Stimulated activated CD4-positive, alpha-beta T cell treated with anti-CD3 and anti-CD28 coated beads, Interleukin-4, amount 100 ng/mL, for 24 hours (primary cell): ENCODE measurements at places on chromosomes 4 and X.

GRCh38 chrX:74249963-74250362 lies 54.0 kb upstream of the ZCCHC13 start:
- no peak for DNase-seq

- DNase-seq, result no peak
These were observed 17.8 kb downstream of the SRD5A3 start for GRCh38 chr4:55363691-55364351.

- DNase-seq, result no peak
These were observed 26.7 kb downstream of the PDS5A start for GRCh38 chr4:39950861-39951481.

DNA sequence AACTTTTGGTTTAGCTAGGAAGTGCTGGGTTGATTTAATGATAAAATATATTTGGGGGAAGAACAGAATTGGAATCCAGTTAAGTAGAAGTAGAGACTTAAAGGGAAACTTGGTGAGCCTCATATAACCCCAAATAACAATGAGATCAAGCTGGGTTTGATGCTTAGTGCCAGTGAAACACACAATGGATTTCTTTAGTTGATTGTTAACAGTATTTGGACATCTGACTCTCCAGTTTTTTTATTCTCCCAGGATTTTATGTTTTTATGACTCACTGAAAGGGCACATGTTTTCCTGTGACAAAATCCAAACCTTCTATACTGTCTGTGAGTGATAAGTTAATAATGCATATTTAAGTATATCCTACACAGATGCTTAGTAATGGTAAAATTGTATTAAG lies 2.7 kb upstream of the NEUROG2 start:
- no peak for DNase-seq

DNA sequence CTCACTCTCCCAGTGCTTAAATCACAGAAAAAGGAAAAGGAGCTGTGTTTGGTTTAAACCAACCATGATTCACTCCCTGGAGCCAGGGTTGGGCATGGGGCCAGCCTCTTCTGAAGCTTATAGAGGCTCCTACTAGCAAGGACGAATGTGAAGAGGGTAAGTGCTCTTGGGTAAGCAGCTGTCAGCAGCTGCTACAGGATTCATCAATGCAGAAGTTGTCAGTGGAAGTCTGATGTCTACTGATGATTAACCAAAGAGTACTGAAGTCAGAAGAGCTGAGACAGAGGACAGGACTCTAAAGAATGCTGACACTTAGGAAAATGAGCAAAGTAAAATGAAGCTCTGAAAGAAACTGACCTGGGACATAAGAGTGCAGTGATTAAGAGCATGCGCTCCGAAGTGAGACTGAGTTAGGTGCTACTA lies 32.7 kb upstream of the JADE1 start:
- no peak for DNase-seq

- no peak for DNase-seq
These were observed 278.3 kb downstream of the PCDH18 start for GRCh38 chr4:137253949-137254348.

- no peak for DNase-seq
These were observed 161.0 kb downstream of the PPP1R2C start for GRCh38 chrX:42616981-42617380.

- no peak for DNase-seq
These were observed 36.2 kb upstream of the ARHGEF6 start for GRCh38 chrX:136816975-136817374.

DNA sequence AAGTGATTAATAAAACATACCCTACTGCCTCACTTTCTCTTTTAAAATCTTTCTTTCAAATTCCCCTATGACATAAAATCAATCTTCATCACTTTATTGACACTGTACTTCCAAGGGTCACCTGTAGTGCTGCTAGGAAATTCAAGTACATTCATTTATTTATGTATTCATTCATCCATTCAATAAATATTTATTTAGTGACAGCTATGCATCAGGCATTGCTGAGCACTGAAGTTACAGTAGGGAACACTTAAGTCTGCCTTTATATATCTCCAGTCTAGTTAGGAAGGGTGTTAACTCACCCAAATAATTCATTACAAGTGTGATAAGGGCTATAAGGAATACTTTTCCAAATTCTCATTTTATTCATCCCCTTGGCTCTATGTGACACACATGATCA lies 2.3 kb downstream of the SYTL5 start:
- DNase-seq, result no peak

DNA sequence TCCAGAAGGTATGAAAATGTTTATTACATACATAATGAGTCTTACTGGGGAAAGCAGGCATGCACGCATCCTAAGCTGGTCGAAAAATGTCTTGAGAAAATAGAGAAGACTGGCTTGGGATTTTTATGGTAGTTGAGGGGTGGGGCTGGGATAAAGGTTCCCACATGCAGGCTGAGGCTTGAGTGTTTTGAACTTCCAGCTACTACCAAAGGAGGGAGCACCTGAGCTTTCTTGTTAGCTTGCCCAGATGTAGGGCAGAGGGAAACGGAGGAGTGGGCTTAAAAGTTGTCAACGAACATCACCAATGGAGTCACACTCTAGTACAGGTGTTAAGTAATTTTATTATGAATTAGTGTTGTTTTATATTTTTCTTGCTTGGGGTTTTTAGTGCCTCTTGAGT lies 39.6 kb upstream of the SRPX start:
- no peak for DNase-seq

DNA sequence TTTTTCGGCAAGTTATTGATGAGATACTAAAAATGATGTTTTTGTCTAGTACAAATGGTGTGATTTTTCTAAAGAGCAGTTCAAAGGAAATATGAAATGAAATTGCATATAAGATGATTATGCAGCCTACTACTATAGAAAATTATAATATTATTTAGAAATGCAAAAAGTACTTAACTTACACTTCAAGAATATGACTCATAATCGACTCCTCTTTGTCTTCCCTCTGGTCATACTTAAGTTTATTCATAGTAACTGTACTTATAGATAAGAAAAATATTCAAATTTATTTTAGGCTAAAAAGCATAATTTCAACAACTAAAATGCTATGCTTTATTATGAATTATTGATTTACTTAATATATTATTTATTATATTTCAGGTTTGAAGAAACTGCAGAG lies 33.2 kb downstream of the CEP44 start:
- DNase-seq, result no peak

DNA sequence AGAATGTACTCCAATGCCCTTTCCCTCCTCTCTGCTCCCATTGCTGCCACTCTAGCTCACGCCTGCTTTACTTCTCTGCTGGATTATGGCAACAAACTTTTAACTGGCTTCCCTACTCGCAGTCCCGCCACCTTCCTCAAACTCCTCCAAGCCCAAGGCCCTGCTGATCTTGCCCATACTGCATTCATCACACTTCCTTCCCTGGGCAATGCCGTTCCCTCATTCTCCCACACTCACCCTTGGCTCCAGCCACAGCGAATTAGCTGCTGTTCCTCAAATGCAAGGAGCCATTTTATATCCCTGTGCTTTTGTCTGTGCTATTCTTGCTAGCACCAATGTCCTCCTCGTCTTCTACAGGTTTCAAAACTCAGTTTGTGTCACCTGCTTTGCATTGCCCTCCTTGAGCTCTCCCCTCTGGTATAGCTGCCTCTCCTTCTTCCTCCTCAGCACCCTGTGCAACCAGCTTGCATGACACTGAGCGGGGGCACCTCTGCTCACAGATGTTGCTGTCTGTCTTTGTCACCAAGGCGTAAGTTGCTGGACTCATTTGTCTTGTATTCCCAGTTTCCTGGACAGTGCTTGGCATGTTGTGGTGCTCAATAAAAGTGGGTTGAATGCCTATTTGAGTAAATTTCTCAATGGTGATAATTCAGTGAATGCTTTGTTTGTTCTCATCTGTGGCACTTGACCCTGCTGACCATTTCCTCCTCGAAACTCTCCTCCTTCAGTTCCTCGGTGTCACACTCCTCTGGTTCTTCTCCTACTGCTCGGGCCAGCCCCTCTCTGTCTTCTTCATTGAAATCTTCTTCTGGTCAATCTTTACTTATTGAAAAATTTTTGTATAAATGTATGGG lies 22.4 kb upstream of the MGST2 start:
- DNase-seq, result no peak

DNA sequence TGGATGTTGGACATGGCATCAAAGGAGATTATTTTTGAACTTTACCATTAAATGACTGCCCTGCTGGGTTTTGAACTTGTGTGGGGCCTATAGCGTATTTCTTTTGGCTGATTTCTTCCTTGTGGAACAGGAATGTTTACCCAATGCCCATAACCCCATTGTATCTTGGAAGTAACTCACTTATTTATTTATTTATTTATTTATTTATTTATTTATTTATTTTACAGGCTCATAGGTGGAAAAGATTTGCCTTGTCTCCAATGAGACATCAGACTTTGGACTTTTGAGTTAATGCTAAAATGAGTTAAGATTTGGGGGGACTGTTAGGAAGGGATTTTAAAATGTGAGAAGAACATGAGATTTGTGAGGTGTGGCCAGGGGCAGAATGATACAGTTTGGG lies 273.1 kb downstream of the SLITRK2 start:
- DNase-seq, result no peak

GRCh38 chr4:81600520-81601357 lies 129.0 kb upstream of the RASGEF1B start:
- no peak for DNase-seq

DNA sequence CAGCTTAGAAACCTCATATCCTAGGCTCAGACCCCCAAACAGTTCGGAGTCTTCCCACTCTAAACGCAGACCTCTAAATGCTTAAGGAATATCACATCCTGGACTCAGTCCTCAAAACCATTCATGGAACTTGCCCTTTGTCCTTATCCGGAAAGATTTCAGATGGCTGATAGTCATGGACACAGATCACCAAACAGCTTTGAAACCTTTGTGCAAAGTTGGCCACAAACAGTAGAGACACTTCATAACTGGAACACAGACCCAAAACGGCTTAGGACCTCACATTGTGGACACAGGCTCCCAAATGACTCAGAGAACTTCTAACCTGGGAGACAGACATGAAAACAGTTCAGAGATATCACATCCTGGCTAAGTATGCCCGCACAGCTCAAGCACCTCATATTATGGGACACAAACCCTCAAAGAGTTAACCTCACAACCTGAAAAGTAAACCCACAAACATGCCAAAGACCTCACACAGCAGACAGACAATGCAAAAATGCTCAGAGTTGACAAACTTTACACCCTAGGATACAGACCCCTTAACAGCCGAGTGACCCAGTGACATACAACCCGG lies 15.5 kb downstream of the SUV39H1 start:
- DNase-seq, result no peak

DNA sequence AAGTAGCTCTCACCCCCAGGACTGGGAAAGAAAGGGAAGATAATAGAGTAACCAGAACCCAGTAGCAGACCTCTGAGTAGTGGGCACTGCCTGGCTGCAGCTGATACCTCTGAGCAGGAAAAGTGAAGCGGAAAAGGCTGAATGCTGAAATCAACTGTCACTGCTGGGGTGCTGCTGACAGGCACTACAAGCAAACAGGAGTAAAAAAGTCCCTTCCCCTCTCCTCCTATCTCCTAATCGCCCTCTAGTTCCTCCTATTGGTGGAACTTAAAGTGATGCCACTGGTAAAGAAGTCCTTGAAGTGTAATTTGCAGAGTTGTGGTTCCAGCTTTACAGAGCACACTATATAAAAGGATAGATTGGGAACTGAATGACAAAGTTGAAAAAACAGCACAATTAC lies 32.8 kb upstream of the GLRB start:
- DNase-seq, result no peak

DNA sequence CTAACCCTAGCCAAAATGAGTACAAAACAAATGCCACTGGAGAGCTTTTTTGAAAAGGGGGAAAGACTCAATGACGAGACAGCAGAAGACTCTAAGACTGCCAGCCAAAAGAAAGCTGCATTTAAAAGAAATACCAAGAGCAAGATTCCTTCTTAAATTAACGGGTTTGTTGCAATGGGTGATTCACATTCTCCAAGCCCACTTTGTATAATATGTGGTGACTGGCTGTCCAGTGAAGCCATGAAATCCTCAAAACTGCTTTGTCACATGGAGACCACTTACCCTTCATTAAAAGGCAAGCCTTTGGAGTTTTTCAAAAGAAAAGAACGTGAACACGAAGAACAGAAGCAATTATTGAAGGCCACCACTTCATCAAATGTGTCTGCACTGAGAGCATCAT lies 68.2 kb downstream of the MRPL1 start:
- DNase-seq, result no peak

DNA sequence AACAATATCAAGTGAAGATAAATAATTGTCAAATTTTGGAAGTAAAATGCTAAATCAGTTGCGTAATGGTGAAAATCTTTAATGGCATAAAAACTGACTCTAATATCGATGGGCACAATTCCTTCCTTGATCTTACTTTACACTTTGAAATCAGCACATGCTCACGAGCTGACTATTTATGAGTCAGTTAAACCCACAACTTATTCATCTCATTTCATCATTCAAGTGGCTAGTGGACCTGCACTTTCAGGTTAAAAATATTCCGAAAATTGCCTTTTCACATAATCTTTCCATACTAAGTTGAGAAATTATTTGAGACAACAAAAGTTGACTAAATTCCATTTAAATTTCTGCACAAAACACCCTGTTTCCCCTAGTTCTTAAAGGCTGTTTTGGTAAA lies 582.1 kb upstream of the TENM3 start:
- no peak for DNase-seq

DNA sequence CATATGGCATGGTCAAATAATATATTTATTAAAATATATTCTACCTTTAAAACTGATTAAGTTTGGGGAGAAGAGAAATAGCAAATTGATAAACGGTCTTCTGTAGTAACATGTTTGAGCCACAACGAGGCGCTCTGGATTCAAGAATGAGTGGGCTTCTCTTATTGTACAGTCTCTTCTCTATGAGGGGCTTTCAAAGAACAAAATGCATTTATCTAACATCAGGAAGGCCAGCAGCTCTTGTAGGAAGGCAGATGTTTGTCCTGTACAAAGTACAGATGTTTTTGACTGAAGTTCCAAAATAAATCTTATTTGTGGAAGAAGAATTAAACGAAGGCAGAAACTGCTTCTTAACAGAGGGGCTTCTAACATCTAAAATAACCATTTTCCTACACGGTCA lies 153.6 kb downstream of the RASL11B start:
- DNase-seq, result no peak

GRCh38 chrX:45956191-45956870 lies 588.9 kb downstream of the ZNF674 start:
- no peak for DNase-seq

GRCh38 chrX:138690591-138690990 lies 20.9 kb downstream of the FGF13 start:
- no peak for DNase-seq

- peak; percentile 12 for DNase-seq
These were observed 584 bp downstream of the TMEM271 start for GRCh38 chr4:575281-576141.

- no peak for DNase-seq
These were observed 445.7 kb downstream of the GASK1B start for GRCh38 chr4:157727163-157727562.

DNA sequence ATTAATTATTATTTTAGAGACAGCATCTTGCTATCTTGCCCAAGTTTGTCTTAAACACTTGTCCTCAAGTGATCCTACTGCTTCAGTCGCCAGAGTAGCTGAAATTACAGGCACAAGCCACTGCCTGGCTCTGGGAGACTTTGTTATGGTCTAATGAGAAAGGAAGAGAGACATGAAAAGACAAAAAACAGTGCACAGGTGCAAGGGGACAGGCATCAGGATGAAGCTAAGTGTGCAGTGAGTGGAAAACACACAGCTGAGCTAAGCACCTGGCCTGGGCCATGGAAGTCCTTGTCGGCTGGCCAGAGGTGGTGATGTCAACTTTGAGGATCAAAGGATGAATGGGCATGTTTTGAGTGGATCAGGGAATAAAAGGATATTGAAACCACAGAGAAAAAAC lies 102.7 kb downstream of the HS3ST1 start:
- no peak for DNase-seq

GRCh38 chr4:3834663-3835521 lies 68.7 kb downstream of the ADRA2C start:
- DNase-seq, result no peak
